DMS79 treated with DMSO at 0.1 percent for 48 hours (cell line): ENCODE measurements at places on chromosomes 4 and X.

DNA sequence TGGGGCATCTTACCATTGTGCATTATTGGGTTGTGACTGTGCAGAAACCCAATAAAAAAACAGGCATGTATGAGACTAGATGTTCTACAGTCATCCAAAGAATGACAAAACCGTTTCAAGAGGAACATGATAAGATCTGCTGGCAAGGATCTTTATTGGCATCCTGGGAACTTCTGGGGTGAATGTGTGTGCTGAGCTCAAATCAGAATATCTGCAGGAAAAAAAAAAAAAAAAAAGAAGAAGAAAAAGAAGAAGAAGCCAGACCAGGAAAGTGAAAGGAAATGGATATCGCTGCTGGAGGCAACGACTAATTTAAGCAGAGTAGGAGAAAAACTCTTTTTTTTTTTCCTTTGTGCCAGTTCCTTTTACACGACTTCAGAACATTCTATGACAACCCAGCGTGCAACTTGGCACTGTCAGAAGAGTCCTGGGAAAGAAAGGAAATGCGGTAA is 484.2 kb upstream of the BOD1L1 start:
- DNase-seq, result no peak

GRCh38 chr4:36041340-36041739 is 203.0 kb downstream of the ARAP2 start:
- no peak for DNase-seq

GRCh38 chrX:107117993-107118321 is 665 bp downstream of the RBM41 start:
- DNase-seq, result no peak

DNA sequence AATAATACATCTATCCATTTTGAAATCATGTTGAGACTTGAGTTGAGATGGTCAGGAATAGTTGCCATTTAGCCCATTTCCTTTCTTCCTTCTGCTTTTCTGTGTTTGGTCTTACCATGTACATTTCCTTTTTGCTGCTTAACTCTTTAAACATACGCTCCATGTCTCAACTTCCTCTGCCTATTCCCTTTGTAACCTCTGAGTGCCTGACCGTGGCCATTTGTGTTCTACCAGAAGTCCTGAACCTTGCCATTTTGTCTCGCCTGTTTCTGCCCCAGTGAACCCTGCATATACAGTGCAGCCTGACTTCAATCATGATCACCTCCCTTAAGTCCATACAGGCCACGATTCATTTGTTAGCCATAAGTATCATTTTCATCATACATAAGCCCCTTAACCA is 169.0 kb downstream of the RAPGEF2 start:
- DNase-seq, result no peak

DNA sequence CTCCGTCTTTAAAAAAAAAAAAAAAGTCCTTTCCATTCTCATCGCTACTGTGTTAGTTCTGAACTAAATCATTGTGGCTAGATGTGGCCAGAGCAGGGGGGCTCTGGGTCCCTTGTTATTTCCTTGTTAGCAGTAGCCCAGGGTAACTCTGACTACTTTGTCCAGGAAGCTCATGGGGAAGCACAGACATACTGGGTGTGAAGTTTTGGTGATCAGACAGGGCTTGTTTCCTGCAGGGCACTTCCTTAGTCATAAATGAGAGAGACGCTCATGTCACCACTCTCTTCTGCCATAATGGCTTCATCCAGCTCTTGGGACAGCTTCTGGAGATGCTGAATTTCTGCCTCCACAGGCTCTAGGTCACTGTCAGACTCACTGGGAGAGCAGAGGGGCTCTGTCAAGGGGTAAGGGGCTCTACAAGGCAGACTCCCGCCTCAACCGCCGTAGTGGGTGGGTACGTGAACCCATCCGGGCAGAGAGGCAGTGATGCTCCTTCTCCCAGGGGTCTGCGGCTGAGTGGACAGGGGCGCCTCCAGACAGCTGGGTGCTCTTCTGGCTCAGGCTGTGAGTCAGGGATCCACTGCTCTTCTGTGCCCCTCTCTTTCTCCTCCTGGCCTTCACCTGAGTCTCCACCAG is 12.9 kb downstream of the STIM2 start:
- DNase-seq, result no peak

- DNase-seq, result no peak
Measured at GRCh38 chrX:155891446-155892210, 10.5 kb downstream of the VAMP7 start.

DNA sequence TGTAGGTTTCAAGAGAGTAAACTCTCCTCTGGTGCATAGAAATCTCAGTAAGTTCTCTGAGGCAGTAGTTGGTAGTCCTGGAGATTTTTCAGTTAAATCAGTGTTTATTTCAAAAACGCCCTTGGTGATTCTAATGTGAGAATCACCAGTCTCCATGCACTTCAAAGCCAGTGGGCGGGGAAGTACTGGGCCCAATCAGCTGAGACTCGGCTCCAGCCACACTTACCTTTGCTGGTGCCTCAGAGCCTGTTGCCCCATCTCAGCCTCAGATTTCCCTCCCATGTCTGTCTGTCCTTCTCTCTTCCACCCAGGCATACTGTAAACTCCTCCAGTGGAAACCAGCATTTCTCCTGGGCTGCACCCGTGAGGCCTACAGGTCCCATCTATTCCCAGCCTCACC is 7.4 kb upstream of the MGST2 start:
- DNase-seq, result no peak

DNA sequence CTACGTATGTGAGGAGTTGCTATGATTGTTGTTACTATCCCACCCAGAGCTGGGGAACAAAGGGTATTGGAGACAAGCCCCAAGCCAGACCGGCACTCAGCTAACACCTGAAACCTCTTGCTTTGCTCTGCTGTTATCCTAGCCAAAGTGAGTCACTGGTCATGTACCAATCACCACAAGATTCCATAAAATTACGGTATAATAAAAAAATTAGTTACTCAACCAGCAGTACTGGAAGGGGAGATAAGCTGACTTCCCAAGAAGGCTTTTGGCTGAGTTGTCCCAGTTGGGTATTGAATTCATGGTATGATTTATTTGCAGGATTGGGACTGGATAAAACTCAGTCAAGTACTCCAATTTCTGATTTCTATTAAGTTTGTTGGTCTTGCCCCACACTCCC is 5.3 kb downstream of the EDA2R start:
- no peak for DNase-seq

DNA sequence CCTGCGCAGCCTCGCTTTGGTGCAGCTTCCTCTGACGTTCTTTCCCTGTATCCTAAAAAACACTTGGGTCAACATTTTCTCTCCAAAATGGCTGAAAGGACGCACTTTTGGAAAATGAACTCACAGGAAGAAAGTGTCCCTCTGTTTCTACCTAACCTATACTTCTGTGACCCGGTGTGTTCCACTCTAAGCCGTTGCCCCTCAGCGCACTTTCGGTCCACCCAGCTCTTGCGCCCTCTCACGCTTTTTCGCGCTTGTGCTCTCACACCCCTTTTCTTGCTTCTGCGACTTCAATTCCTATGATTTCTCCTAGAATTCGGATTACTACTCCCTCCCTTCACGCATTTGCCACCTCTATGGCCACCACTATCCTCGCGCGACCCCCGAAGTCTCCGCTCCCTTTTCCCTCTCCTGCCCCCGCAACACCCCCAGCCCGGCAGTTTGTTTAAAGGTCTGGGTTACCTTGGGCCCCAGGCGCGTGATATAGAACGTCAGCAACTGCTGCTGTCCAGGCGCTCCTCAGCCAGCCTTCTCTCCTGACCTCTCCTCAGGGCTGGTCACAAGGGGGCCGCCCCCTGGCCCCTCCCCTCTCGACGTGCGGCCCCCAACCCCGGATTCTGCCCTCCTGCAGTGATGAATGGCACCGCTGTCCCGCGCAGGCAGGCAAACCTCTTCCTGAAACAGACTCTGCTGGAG is at the start of gene USP51:
Gene USP51 (minus strand): TSS at position 535 of the 696 bp plus-strand sequence. CDS start 909 bp downstream, outside the sequence.
- peak; percentile 58 for DNase-seq

DNA sequence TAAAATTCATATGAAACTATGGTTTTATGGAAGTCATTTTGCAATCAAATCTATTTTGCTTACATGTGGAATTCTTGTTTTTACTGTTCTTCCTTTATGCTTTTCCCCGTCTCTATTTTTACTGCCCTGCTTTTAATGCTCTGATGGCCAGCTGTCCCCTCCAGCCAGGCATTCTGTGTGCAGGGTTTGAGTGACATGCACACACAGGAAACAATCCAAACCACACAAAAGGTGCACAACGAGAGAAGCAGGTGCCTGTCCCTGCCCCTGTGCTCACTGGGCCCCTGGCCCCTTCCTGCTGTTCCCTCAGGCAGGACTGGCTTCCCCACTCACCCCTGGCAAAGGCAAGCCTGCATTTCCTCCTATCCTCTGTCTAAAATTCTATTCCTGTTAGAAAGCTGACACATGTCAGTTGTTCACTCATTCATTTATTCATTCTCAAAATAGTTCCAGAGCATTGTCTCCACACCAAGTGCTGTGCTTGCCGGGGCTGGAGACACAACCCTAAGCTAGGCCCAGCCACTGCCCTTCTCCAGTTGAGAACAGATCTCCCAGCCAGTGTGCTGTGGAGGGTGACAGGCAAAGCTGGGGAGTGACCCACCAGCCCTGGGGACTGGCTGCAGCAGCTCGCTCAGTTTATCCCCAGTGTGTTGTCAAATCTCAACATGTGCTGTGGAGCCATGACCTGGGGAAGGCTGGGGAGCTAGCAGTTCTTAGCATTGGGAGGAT is 346.3 kb downstream of the FBXW7 start:
- no peak for DNase-seq

DNA sequence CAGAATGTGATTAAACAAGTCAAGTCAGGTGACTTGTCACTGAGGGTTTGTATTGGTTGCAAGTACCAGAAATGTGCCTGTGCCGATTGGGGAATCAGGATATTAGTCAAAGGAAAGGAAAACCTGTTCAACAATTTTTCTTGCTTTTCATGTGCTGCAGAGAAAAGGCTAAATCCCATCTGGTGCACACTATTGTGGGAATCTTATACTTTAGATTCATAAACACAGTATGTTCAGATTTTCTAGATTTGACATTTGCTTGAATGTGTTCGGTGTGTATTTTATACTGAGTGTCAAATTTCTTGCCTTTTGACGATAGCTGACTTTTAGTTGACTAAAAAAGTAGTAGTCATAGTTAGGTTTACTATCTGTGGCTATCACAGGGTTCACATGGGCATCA is 37.6 kb downstream of the GAB1 start:
- no peak for DNase-seq

DNA sequence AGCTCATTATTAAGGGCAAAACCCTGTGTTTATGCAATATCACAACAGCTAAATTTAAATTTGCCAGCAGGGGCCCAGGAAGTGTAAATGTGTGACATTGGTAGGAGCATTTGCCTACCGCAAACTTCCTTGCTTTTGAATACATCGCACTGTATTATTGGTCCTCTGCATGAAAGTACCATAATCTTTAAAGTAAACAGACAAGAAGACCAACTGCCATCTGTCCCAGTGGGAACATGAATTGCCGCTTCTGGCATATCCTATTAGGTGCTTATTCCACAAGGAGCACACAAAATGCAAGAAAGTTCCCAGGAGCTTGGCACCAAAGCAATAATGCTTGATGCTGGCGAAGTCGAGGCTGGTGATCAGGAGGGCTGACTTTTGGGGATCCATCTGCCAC is 51.3 kb downstream of the SOD3 start:
- DNase-seq, result no peak

DNA sequence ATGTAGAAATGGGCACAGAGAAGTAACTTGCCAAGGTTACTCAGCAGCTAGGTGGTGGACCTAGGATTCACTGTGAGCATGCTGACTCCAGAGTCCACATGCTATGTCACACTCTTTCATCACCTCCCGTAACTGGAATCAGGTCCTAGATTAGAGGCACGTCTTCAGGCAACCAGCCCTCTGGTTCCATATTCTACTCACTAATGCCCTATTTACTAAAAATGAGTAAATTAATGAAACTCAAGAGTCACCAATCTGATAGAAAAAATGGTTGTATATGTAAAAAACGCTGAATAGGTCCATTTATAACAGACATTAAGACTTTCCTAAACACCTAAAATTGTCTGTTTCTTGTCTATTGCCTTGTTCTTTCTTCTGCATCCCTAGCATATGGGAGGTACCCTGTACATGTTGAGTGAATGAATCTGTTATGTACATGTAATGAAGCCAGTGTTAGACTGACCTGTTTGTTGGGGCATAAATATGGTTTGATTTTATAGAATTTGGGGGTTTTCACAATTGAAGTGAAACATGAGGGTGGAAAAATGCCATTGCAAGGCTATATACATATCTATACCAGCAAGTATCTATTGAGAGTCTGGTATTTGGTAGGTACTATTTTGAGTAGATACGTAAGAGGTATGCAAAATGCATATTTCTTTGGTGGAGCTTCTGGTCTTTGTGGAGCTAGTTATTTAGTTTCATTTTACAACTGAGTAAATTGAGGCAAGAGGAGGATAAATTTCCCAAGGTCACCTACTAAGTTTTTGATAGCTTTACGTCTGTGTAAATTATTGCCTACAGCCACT is 7.5 kb upstream of the RUFY3 start:
- DNase-seq, result no peak

DNA sequence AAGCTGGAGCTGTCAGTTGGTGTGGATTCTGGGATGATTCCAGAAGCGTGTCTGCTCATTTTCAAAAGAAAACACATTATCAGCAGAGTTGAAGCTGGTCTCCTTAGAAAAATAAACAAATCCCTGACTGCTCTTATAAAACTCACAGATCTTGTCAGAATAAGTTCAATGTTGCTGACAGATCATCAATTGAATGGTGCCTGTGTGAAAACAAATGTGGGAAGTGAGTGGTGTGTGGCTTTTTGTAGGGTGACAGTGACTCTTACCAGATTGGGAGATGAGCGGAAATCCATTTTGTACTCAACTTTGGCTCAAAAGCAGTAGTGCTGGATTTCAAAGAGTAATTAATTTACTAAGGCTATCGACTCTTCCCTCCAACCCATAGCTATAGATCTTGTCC is 807.8 kb downstream of the RAPGEF2 start:
- DNase-seq, result no peak

GRCh38 chr4:75895744-75896314 is 6.4 kb downstream of the PPEF2 start:
- no peak for DNase-seq

- no peak for DNase-seq
Measured at GRCh38 chr4:37535872-37536271, 150.3 kb downstream of the RELL1 start.

- DNase-seq, result peak; percentile 1
Measured at GRCh38 chr4:174156239-174156826, 127.1 kb downstream of the FBXO8 start.

GRCh38 chrX:52216541-52216940 is 31.9 kb downstream of the MAGED4 start:
- DNase-seq, result no peak

- no peak for DNase-seq
Measured at GRCh38 chr4:3351997-3352396, 59.2 kb downstream of the RGS12 start.

- DNase-seq, result no peak
Measured at GRCh38 chr4:107270614-107271013, 234.5 kb upstream of the DKK2 start.
